ENCODE measurements at places on chromosomes 3 and 15. TPM values are rescaled to one million over a fixed set of nuclear protein-coding genes. Genes with fewer than 3 reads are reported as not detected.
A peak's percentile ranks its signal among the peaks of the same experiment; 100 is the strongest.

DNA sequence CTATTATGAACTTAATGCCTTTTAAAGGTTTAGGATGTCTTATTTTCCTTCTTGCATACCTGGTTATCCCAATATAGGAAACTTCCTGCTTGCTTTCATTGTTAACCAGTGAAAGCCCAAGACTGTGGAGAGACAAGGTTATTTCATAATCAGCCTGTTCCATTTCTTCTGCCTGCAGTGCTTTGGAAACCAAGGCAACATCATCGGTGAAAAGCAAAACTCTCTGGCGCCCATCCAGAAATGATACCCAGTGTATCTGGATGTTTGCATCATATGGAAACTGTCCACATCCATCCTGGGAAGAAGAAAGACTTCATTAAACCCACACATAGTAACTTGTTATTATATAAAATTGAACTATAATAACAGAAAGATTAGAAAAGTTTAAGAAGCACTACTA is 170.1 kb downstream of the VPS13C start:
- DNase-seq: no peak

GRCh38 chr3:61562721-61563312 is 1.4 kb downstream of the PTPRG start:
- DNase-seq: peak; percentile 50

VIPR1 gene
- 0.12 TPM for total RNA-seq

GRCh38 chr3:116318370-116318769 is 126.9 kb downstream of the LSAMP start:
- DNase-seq: no peak

DNA sequence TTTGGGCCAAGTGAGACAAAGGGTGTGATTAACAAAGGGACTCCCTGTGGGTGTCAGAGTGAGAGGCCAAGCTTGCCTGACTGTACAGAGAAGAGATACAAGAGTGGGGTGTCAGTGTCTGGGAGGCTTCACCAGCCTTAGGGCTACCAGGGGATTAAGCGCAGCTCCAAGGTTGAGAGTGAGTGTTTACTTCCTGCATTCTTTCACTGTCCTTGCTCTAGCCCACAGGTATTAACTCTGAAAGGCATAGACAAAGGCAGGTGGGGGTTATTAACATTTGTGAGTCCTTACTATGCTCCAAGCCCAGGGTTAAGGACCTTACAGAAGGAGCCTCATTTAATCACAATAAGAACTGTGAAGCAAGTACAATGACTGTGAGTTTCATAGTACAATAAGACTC is 107.6 kb downstream of the IL20RB start:
- DNase-seq: no peak

GRCh38 chr3:193872265-193872753 is 263.6 kb upstream of the HES1 start:
- DNase-seq: no peak

ZNF662 gene
- total RNA-seq: 26.8 TPM

- DNase-seq: no peak
These were observed 542.0 kb downstream of the EPHA3 start for GRCh38 chr3:89649431-89649830.

DNA sequence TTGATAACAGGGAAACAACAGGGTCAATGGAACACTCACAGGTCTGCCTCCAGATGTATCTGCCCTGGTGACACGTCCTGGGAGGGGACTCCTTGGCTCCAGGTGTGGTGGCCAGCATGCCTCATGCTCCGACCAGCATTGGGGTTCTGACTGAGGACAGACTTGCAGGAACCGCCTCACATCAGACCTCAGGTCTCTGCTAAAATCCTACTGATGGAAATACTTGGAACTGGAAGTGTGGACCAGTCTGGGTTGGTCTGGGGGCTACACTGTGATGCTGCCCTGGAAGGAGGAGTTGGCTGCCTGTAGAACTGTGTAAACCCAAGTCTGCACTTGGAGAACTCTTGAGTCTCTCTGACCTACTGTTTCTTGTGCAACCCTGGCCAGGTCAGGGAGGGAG is 17.1 kb upstream of the KY start:
- DNase-seq: no peak

GRCh38 chr3:188338086-188338485 is 184.1 kb downstream of the LPP start:
- DNase-seq: no peak

DNA sequence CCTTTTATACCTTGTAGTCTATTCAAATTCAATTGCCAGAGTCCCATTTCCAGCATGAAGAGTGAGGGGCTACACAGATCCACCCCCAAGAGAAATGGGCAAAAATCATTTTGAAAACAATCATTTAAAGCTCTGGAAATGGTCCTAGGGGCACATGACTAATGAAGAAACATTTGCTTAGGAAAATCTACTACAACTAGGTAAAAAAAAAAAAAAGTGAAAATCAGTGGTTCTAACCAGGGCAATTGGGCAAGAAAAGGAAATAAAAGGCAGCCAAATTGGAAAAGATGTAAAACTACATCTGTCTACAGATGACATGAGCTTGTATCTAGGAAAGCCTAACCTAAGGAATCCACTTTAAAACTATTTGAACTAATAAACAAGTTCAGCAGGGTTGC is 9.4 kb downstream of the IMPG2 start:
- no peak for DNase-seq

SERINC4 gene
- 0.22 TPM for total RNA-seq

Data from ovary (tissue), 10 donors.